ENCODE measurements at places on chromosomes 7 and 10.

GRCh38 chr10:119025336-119025735, 4.2 kb upstream of the NANOS1 start:
- DNase-seq, result no peak

- DNase-seq, result no peak
Observed at GRCh38 chr7:107691716-107692115, 31.1 kb downstream of the SLC26A4 start.

DNA sequence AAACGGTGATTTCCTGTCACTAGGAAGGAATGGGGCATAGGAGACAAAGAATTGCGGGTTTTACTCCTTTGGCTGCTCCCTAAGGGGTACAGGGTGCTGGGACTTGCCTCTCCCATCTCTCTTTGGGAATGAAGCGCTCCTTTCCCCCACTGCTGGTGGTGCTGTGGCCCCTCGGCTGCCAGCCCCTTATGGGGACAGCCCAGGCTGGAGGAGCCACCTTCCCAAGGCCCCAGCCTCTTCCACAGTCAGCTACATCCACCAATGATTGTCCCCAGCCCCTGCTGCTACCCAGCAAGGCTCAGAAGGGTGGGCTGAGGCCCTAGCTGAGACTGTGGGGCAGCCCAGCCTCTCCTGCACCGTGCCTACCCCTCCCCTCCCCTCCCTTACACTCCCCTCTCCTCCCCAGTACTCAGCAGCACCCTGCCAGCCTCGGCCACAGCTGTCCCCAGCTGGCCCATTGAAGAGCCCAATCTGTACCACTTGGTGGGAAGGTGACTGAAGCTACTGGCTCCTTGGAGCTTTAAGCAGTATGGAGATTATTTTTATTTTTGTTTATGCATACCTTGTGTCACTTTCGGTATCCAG, 19.0 kb downstream of the PRKAG2 start:
- DNase-seq, result no peak

DNA sequence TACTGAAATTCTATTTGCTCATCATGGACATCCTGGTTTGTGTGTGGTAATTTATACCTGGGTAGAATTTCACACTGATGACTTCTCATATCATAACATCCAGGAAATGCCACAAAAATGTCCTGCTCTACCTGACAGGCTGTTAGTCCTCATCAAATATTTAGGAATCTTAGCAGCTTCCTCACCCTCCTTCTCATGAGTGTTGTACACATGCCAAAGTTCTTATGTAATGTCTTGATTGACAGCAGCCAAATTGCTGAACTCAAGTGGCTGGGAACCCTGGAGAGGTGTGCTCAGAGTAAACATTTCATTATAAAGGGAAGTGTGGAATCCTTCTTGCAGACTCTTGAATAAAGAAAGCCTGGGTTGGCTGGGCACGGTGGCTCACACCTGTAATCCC, 8.9 kb downstream of the EEPD1 start:
- no peak for DNase-seq

GRCh38 chr7:133360201-133360600, 107.3 kb downstream of the EXOC4 start:
- no peak for DNase-seq

DNA sequence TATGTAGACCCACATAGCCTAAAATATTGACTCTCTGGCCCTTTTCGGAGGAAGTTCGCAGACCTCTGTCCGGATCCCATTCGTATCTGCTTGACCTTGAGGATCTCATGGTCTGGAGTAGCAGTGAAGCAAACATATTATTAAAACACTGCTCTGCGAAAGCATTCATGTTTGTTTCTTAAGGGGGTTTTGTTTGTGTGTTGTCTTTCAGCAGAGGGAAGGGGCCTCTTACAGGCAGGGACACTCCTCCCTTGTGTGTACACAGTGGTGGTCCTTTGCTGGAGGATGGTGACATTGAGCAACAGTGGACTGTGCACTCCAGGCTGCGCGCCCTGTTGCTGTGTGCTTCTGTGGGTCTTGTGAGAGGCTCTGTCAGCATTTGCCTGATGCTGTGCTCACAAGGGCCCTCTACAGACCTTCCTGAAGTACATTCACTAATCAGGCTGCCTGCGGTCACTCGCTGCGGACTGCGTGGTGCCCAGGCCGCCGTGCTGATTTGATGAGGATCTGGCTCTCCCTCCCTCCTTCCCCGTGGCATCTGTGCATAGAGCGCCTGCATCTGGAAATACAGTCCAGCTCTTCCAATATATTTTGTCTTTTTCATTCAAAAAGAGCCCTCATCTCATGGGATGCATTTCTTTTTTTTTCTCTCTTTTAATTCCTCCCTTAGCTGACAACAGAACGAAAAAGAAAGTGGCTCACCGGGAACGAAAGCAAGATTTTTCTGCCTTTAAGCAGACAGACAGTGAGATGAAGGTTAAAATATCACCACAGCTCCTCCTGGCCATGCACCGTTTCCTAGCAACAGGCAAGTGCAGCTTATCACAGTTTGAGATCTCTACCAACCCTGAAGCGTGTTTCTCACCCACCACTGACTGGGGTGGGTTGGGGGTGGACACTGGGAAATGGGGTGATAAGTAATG, 135.8 kb downstream of the CNNM2 start:
- DNase-seq, result peak; percentile 66

DNA sequence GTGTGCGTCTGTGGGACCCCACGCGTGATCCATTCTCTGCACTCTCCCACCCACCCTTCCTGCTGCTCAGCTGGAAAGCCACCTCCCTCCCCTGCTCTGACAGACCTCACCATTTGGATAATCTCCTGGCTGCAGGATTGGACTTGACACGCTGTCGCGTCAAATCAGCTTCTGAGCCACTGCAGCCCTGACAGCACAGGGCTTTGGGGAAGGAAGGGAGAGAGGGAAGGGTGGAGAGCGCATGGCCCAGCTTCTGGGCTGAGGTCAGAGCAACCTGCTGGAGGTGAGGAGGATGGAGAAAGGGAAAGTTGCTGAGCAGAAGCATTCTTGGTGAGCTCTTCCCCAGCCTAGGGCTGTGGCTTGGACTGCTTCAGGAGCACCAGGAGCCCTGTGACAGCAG, 48.9 kb upstream of the LRRC4 start:
- no peak for DNase-seq

GRCh38 chr10:110901954-110902819, 16.8 kb downstream of the BBIP1 start:
- DNase-seq, result peak; percentile 76

GRCh38 chr10:96153070-96153469, 23.0 kb downstream of the ZNF518A start:
- DNase-seq, result no peak

Measured in activated naive CD4-positive, alpha-beta T cell treated with anti-CD3 and anti-CD28 coated beads for 36 hours (primary cell).